ENCODE measurements at places on chromosomes 5 and 9. TPM values are rescaled to one million over a fixed set of nuclear protein-coding genes. Genes with fewer than 3 reads are reported as not detected.

DNA sequence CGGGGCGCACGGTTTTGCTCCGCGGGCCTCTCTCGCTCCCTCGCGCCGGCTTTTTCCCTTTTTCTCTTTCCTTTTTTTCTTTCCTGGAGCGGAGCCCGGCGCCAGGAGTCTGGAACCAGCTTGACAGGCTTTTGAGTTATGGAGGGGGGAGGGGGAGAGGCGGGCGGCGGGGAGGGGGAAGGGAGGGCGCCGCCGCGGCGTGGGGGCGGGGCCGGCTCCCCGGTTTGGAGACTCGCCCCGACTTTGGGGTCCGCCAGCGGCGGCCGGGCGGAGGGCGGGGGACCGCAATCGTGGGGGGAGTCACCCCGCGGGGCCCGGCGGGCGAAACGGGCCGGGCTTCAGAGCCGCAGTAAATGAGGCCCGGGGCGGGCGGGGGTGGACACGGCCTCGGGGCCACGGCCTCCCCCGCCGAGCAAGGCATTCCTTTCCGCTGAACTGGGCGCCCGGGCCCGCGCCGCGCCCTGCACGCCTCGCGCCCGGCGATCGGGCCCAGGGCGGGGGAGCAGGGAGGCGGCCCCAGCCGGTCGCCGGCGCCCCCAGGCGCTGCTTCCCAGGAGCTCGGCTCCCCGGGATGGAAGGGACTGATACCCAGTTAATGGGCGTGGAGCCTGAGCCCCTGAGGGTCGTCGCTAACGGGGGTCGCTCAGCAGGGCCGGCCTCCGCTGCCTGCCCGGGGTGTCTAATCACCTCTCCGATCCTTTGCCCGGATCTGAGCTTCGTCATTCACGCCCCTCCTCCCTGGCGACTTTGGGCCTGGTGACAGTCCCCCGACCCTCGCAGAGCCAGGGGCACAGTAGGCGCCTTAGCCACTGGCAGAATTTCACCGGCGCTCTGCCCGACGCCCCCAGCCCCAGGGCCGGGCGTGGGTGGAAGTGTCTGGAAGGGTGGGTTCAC, 138.1 kb downstream of the C9orf50 start:
- DNase-seq: peak; percentile 96

The PDCD1LG2 gene
- 4.2 TPM for total RNA-seq

- peak; percentile 83 for DNase-seq
Observed at GRCh38 chr9:126499005-126499910, 114.5 kb upstream of the LMX1B start.

DNA sequence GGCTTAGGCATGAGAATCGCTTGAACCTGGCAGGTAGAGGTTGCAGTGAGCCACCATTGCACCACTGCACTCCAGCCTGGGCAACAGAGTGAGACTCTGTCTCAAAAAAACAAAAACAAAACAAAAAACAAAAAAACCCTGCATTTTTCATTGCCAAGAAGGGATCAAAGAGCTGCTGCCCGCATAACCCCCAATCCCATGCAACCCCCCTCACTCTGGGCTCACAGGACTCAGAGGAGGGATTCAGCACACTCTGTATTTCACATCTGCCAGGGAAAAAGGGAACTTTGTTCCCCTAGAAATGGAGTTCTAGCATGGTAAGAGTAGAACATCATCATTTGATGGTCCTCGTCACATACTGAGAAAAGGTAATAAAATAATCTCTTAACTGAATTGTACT, 153.9 kb upstream of the GNA14 start:
- DNase-seq: no peak

DNA sequence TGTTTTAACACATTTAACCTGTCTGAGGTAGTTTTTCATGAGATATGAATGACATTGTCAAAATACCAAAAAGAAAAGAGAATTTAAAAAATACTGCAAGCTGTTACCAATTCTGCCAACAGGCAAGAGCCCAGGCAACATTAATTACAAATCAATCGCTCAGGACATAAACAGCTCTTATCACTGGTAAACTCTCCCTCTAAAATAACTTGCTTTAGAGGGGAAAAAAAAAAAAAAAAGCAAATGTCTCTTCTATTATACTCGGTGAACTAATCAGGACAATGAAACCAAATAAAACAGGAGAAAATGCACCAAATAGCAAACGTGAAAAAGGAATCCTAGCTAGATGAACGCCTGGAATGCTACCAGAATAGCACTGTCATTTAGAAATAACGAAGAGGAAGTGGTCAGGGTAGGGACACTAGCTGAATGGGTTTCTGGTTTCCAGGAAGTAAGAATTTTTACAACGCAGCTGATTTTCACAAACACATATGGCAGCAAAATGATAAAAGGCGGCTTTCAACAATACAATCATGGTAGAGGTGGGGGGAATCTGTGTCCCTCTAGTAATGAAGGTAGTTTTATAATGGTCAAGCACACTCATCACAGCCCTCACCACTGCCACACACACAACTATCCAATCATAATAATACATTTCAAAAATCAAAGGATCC, 94.9 kb downstream of the DENND1A start:
- no peak for DNase-seq

Data from posterior vena cava (tissue), 2 donors.